Activated CD4-positive, alpha-beta T cell treated with anti-CD3 and anti-CD28 coated beads, Interleukin-2, amount 50 U/mL, for 4 hours (primary cell): ENCODE measurements at places on chromosomes 4 and X.

- no peak for DNase-seq
Observed at GRCh38 chr4:128793859-128794672, 15.4 kb upstream of the JADE1 start.

- no peak for DNase-seq
Observed at GRCh38 chr4:87717276-87718031, 67.4 kb downstream of the DMP1 start.

GRCh38 chr4:30717208-30718020 is 2.8 kb upstream of the PCDH7 start:
- no peak for DNase-seq

GRCh38 chr4:94551643-94552564 is 100.2 kb downstream of the PDLIM5 start:
- no peak for DNase-seq

DNA sequence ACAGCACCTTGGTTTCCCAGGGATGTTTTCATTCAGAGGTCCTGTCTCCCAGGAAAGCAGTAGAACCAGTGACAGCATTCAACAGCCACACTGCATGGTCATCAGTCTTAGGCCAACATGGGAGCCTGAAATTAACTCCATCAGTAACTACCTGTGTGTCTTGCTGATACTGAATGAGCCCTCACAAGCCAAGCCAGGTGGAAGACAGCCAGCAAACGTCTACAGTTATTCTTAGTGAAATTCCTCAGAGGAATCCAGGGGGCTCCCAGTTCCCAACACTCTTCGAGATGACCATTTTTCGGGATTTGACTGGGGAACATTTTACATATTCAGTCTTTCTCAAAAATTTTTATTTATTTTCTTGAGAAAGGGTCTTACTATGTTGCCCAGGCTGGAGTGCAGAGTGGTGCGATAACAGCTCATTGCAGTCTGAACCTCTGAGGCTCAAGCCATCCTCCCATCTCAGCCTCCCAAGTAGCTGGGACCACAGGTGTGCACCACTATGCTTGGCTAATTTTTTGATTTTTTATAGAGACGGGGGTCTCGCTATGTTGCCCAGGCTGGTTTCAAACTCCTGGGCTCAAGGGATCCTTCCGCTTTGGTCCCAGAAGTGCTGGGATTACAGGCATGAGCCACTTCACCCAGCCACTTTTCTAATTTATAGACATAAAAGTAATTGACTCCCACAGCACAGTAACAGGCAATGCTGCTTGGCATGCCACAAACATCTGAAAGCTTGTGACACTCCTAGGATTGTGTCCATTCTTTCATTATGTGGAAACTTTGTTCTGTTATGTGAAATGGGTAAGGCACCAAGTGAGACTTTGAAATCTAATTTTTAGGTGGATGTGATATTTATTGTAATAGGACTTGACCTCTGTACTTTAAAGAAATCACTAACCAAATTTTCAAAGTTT is 116.9 kb downstream of the SOWAHB start:
- no peak for DNase-seq

GRCh38 chrX:52422884-52423283 is 54.1 kb downstream of the XAGE2 start:
- DNase-seq = no peak

GRCh38 chr4:94116842-94117241 is 90.8 kb upstream of the SMARCAD1 start:
- DNase-seq = no peak
